ENCODE measurements at places on chromosomes 5 and 9.

- DNase-seq: no peak
These were observed 20.7 kb downstream of the PTPN3 start for GRCh38 chr9:109477258-109478050.

DNA sequence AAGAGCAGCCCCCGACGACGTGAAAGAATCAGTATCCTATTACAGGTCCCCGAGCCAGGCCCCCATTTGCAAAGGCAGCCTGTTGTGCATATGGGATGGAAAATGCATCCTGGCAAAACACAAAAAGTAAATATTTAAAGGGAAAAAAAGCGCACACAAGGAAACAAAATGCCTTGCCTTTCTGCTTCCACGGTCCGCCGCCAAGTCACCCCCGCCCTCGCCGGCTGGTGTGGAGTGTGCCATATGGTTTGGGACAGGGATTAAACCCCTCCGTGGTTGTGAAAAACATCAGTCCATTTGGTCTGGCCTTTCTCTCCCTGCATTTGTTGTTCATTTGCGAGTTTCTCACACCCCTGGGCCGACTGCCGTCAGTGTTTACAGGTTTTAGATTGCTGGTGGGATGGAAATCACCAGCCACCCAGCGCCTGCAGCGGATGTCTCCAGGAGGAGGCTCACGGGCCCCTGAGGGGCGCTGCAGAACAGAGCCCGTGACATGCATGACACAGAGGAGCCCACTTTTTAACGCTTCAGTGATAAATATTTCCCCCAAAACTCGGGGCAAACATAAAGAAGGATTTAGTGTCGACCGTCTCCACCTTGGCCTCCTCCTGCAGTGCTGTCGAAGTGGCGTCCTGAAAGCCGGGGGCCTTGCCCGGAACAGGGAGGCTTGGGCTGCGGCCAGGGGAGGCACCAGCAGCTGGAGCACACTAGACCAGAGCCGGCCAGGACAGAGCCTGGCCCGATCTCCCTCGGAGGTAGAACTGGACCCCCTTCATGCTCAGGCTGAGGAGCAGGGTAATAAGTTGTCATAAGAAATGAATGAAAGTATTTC, 161.5 kb downstream of the HSD17B3 start:
- DNase-seq: no peak

DNA sequence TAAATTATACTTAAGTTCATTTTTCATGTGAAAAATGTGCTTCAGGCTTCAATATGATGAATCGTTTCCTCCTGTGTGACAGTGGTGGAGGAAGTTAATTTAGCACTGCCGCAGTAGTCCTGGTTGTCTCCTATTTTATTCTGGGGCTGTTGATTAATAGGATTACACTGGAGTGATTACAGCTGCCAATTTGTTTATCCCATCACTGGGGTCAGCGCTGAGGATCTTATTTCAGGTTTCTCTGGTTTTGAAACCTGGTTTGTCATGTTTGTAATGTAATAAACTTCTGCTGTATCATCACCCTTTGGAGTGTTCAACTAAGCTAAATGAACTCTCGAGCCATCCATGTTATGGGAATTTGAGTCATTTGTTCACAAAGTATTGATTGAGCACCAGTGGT, 241.7 kb upstream of the KCNN2 start:
- no peak for DNase-seq

GRCh38 chr5:153718713-153719112, 228.2 kb downstream of the GRIA1 start:
- no peak for DNase-seq

GRCh38 chr9:30140407-30140806, 2244.0 kb upstream of the ACO1 start:
- no peak for DNase-seq

DNA sequence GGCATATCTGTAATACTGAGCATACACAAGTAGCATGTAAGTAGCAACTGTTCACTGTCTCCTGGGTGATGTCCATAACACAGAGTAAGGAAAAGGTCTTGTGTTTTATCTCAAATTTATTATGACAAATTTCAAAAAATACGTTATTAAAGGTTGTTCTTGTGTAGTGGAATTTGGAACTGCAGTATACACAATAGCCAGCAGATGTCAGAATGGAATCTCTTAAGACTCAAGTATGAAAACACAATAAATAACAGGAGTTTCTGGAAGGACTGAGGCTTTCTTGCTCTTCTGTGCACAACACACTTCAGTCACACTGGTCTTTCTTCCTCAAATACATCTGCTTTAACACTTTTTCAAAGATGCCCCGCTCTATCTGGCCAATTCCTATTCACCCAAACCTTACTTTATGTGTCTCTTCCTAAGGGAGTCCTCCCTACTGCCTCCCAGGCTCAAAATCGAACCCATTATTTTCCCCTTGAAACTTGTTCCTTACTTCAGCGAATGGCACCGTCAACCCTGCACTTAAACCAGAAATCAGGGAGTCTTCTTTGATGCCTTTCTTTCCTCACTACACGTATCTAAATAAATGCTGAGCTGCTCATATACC, 6.5 kb upstream of the FBXO10 start:
- DNase-seq: no peak

DNA sequence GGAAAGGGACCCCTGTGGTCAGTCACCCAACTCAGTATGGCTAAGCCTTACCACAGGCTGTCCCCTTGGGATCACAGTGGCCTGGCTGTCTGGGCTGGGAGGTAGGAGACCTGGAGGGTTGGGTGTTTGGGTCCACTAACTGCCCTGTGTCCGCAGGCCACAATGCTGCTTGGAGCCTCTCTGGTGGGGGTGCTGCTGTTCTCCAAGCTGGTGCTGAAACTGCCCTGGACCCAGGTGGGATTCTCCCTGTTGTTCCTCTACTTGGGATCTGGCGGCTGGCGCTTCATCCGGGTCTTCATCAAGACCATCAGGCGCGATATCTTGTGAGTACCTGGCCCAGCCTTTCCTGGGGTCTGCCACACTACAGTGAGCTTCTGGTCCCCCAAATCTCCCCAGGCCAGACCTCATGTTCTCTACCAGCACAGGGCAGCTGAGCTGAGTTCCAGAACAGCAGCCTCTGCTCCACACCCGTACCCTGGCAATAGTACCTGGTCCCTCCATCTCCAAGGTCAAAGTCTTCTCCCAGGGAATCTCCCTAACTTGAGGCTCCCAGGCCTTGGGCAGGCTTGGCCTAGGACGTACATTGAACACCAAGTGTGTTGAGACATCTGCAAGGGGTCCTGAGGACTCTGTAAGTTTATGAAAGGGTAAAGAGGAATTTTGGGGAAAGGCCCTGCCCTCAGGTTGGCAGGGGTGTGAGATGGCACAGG, 2.8 kb downstream of the SLC27A4 start:
- DNase-seq: no peak

GRCh38 chr9:4690144-4690543, 10.8 kb downstream of the CDC37L1 start:
- DNase-seq: no peak

DNA sequence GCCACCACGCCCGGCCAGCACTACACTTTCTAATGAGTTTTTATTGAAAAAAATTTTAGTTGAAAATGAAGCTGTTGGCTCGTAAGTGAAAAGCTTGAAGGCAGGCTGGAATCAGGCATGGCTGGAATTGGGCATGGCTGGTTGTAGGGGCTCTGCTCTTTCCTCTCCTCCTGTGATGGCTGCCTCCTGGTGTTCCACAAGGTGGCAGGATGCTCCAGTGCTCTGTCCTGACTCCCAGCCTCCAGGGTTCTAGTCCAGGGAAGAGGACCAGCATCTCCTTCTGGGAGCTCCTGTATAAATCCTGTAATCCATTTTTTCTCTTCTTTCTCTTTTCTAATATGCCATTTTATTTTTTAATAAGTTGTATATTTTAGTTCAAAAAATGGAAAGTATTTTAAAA, 57.2 kb upstream of the DHFR start:
- DNase-seq: no peak

DNA sequence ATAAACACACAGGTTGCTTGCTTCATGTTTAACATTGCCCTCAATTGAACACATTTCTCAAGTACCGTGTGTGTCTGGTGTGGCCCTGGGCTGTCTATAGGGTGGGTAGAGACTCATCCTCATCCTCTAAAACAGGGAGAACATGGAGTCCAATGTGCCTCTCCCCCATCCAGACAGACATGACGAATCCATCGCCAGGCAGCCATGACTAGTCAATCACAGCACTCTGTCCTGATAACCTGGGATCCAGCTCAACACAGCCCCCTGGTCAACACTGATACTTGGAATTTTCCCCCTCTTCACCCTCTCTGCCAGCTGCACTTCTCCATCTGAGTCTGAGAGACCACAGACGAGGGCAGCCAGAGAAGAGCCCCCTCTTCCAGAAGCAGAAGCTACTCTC, 10.7 kb upstream of the NTNG2 start:
- no peak for DNase-seq

- DNase-seq: no peak
These were observed 22.3 kb downstream of the ZNF474 start for GRCh38 chr5:122151640-122152039.

GRCh38 chr5:172931001-172931536, 28.2 kb upstream of the RPL26L1 start:
- DNase-seq: no peak

DNA sequence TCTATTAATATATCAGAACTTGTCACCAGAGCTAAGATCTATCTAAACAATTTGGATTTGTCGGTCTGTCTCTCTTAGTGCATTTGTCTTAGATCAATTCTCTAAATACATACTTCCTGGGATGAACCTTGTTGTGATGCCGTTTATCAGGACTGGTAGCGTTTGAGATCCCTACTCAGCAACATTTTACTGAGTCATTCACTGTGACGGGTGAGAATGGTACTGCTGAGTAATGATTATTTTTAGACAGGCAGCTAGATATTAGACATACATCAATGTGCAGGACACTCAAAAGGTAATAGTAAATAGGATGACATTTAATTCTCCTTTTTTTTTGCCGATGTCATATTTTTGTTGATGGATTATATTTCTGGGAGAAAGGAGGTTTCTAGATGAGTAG, 209.0 kb downstream of the CSNK1G3 start:
- DNase-seq: no peak

DNA sequence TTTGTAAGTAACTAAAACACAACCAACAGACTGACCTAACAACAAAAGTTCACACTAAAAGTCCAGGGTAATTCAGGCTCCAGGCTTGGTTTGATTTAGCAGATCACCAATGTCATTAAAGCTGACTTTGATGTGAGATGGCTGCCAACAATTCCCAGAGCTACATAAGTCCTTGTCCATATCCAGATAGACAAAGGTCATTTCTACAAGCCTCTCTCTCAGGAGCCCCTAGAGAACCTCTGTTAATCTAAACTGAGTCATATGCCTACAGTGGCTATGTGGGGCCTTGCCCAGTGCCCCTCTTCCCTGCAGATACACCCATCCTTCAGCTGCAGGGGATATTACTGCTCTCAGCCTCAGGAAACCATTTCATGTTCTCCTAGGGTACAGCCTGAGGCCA, 18.2 kb upstream of the ANP32B start:
- no peak for DNase-seq

GRCh38 chr9:132090771-132091170, 11.1 kb upstream of the MED27 start:
- no peak for DNase-seq

DNA sequence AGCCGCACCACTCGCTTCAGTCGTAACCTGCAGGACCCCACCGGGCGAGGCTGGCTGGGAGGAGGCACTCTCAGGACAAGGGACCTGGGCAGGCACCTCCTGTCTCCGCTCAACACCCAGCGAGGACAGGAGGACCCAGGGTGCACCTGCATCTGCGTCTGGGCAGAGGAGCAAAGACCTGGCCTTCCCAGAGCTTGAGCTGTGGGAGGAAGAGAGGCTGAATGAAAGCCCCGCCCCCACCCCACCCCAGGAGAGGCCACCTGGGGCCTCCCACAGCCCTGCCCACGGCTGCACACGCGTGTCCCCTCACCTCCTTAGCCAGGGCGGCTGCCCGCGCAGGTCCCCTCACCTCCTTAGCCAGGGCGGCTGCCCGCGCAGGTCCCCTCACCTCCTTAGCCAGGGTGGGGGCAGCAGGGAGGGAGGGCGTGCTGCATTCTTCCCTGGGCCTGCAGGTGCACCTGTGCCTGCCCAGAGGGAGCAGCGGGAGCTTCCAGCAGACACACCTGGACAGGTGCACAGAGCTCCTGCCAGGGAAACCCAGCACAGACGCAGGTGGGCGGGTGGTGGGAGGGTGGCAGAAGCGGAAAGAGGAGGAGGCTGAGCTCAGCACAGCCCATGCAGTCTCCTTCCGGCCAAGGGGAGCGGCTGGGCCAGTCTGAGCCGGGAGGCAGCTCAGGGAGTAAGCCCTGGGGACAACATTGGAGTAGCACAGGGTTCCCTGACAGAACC, 18.5 kb upstream of the SLC12A7 start:
- no peak for DNase-seq

DNA sequence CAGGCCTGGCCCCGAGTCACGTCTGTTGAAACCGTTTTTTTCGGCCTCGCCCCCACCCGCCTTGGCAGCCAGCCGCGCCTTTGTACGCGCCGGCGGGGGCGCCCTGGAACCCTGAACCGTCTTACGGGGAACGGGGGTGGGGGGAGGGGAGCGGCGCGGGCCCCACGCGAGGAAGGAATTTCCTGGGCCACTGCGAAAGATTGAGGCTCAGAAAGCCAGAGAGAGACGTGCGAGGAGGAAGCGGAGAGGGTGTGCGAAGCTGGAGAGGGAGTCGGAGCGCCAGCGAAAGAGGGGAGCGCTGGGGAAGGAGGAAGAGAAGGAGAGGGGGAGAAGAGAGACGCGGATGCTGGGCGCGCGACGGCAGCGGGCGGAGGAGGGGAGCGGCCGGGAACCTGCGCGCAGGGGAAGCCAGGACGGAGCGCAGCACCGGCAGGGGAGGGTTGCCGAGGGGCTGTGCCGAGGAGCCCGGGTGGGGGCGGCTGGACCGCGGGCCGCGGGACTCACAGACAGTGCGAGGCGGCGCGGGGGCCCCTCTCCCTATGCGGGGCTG, 4.6 kb upstream of the PRDM12 start:
- no peak for DNase-seq

DNA sequence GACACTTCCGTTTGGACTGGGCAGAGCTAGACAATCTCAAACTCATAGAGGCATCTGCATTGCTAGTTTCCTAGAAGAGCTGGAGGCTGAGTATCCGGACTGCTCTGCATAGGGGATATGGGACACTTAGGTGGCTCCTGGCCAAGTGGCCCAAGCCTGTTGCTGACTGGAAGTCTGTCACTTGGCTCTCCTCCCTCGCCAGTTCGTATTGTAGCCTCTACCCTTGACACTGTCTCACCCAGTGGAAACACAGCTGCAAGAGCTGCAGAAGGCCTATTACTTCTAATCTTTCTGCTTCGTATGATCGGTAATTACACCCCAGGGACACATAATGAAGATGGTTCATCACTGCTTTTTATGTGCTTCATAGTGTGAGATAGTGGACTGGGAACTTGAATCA, 34.7 kb downstream of the ITGA1 start:
- no peak for DNase-seq
